ENCODE measurements at places on chromosomes 1 and 21. TPM values are rescaled to one million over a fixed set of nuclear protein-coding genes. Genes with fewer than 3 reads are reported as not detected.

The CACNA1S gene
- total RNA-seq = 0.07 TPM

The CCDC181 gene
- total RNA-seq = 7.5 TPM

The BTG3 gene
- 35.9 TPM for total RNA-seq

The S100A7 gene
- total RNA-seq = not detected

The PRKAA2 gene
- total RNA-seq = 4.9 TPM

The LMX1A gene
- total RNA-seq = not detected

The MFAP2 gene
- total RNA-seq = 81.6 TPM

The RHD gene
- 0.07 TPM for total RNA-seq

The WLS gene
- 147 TPM for total RNA-seq

The CD1B gene
- total RNA-seq = not detected

The TTC39A gene
- 1.7 TPM for total RNA-seq

The IVL gene
- not detected for total RNA-seq

The SRSF10 gene
- 228 TPM for total RNA-seq

The DNALI1 gene
- 28.6 TPM for total RNA-seq

The SLC1A7 gene
- total RNA-seq = not detected
